ENCODE measurements at places on chromosomes 7 and 10.
A peak's percentile ranks its signal among the peaks of the same experiment; 100 is the strongest.

DNA sequence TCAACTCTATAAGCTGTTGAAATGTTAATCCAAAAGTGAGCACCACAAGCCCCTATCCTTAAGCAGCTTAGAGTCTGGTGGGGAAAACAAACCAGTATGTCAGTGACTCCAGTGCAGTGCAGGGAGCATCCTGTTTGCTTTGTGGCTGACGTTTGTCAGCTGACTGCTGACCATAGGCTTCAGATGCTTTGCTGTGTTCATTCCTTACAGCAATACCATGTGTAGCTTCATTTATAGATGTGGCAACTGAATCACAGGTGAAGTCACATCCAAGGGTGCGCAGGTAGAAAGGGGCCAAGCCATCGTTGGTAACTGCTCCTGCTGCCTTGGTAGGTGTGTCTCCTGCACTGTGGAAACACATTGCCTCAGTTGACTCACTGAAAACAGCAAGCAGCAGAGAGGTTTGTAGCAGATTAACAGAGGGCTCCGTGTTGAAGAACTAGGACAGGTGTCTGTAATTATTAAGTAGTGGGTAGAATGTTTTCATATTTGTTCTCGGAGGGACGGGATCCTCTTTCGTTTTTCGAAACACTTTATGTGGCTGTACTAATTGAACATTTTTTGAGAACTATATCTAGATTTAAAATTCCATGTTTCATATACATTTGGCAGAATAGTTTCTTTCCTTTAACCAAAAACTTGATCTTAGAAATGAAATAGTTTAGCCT is 2.0 kb downstream of the INSIG1 start:
- peak; percentile 34 for DNase-seq

- no peak for DNase-seq
These were observed 104.6 kb downstream of the FOXP2 start for GRCh38 chr7:114519240-114519639.

GRCh38 chr7:83452256-83452655 is 196.7 kb downstream of the SEMA3E start:
- no peak for DNase-seq

- DNase-seq: peak; percentile 52
These were observed 28.1 kb upstream of the PLXDC2 start for GRCh38 chr10:19788075-19788686.

DNA sequence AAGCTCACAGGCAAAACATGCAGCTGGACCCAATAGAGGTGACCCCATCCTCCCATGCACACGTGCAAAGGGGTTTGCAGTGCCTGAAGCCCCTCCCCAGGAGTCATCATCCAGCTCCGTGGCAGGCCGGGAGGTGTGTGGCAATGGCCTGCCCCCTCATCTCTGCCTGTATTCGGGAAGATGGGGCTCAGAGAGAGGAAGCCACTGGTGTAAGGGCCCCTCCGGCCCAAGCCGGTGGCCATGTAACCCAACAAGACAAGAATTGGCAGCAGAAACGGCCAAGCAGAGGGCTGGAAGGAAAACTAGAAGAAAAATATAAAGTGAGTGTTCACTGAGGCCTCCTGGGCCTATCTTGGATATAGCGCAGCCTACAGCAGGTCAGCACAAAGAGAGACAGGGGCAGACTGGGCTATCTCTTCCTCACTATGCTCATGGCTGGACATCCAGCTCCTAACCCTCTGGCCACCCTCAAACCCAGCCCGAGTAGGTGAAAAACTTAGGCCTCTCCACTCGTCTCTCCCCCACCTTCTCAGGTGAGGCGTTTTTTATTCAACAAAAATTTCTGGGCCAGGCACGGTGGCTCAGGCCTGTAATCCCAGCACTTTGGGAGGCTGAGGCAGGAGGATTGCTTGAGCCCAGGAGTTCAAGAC is 158.1 kb downstream of the CCDC3 start:
- no peak for DNase-seq

DNA sequence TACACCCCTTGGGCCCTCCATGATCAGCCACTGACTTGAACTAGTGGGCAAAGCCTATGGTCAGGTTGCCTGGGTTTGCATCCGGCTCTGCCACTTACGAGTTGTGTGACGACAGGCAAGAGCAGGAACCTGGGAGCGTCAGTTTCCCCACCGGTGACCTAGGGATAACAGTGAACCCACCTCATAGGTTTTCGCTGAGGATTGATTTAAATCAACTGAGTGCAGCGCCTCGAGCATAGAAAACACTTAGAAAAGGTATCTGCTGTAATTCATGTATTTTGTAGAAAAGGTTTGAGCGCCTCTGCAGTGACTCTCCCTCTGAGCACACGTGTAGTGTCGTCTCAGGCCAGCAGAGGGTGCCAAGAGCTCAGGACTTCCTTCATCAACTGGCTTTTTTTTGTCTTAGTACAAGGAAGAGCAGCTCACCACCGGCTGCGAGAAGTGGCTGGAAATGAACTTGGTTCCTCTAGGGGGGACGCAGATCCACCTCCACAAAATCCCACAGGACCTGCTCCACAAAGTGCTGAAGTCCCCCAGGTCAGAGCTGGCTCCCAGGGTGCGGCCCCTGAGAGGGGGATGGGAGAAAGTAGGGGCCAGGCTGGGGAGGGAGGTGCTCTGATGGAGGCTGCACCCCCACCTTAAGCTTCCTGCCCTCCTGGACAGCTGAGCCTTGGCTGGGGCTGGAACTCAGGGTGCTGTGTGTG is 27.7 kb downstream of the BTBD16 start:
- peak; percentile 91 for DNase-seq

DNA sequence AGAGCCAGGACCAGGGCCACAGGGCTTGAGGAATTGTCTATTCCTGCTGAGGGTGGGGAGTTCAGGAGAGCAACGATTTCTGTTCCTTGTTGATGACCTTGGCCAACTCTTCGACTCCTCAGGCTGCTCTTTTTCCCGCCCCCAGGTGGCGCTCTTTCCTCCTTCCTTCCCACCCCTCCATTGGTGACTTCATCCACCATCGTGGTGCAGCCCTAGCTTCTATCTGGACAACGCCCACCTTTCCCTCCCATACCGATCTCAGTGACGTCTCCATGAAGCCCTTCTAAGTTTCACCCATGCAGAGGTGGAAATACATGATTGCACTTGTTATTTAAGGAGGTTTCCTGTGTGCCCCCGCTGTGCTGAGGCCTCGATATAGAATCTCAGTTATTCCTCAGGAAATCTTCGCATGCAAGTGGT is 22.1 kb upstream of the CARD11 start:
- no peak for DNase-seq

- no peak for DNase-seq
These were observed 47.2 kb upstream of the WDR11 start for GRCh38 chr10:120803972-120804371.

- DNase-seq: no peak
These were observed 58.5 kb downstream of the CPED1 start for GRCh38 chr7:121046893-121047468.

- peak; percentile 63 for DNase-seq
These were observed 20.7 kb downstream of the COX15 start for GRCh38 chr10:99711129-99711719.

GRCh38 chr10:16863766-16864165 is 46.5 kb upstream of the RSU1 start:
- DNase-seq: no peak

GRCh38 chr7:78018641-78019446 is 220.3 kb downstream of the PHTF2 start:
- DNase-seq: peak; percentile 47

DNA sequence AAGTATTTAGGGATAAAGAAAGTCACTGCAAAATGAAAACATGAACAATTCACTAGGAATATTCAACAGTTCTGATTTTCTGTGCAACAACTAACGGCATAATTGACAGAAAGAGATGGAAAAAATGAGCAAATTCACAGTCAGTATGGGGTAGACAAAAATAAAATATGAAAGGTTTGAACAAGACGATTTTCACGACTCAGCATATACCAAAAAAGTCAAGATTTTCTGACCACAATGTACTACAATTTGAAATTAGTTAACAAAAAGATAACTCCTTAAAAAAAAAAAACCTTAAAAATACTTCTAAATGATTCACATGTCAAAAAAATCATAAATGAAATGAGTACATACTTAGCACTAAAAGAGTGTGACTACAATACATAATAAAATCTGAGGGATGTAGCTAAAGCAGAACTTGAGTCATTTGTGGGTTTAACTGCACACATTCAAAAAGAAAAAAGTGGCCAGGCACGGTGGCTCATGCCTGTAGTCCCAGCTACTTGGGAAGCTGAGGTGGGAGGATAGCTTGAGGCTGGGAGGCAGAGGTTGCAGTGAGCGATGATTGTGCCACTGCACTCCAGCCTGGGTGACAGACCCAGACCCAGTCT is 22.6 kb upstream of the MTURN start:
- no peak for DNase-seq

- DNase-seq: no peak
These were observed 352.8 kb upstream of the VSTM2A start for GRCh38 chr7:54189330-54189729.

DNA sequence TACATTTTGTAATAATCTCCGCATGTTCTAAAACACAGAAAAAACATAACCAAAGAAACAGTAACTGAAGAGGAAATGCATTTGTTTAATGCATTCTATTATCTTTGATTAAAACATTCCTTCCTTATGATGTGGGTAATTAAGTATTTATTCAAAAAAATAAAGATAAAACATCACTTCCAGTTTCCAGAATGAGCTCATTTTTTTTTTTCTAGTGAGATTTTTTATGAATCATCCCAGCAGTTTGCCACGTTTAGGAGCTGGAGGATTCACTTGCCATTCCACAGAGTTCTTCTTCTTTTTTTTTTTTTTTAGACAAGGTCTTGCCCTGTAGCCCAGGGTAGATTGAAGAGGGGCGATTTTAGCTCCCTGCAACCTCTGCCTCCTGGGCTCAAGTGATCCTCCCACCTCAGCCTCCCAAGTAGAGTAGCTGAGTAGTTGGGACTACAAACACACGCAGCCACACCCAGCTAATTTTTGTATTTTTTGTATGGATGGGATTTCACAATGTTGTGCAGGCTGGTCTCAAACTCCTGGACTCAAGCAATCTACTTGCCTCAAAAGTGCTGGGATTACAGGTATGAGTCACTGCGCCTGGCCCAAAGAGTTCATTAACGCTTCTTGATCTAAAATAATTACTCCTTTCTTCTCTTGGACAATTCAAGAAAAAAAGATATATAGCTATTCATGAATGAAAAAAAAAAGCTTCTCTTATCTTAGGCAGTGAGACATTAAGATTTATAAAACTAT is 177.3 kb downstream of the DKK1 start:
- no peak for DNase-seq

GRCh38 chr10:48454302-48455054 is 148.0 kb downstream of the MAPK8 start:
- DNase-seq: no peak

DNA sequence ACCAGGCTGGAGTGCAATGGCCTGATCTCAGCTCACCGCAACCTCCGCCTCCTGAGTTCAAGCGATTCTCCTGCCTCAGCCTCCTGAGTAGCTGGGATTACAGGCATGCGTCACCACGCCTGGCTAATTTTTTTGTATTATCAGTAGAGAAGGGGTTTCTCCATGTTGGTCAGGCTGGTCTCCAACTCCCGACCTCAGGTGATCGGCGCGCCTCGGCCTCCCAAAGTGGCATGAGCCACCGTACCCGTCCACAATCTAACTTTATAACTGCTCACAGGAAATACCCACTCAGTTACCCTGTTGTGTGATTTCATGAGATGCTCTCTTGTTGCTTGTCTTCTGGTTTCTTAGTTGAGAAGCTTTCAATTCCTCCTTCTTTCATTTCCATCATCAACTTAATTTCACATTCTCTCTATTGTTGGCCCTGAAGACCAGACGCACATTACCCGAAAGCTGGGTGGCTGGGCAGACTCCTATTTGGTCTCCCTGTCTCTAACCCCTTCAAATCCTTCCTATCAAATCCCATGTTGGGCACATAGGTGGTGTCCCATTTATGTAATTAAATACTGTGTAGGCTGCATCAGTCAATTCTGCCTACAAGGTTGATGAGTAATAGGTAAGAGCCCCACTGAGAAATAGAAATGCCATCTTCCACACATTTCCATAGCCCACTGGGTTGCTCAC is 1.1 kb upstream of the GSTO2 start:
- DNase-seq: no peak

- peak; percentile 40 for DNase-seq
These were observed 37.2 kb downstream of the ERLIN1 start for GRCh38 chr10:100148353-100149211.

- no peak for DNase-seq
These were observed 157.8 kb downstream of the SNX10 start for GRCh38 chr7:26449175-26450165.

DNA sequence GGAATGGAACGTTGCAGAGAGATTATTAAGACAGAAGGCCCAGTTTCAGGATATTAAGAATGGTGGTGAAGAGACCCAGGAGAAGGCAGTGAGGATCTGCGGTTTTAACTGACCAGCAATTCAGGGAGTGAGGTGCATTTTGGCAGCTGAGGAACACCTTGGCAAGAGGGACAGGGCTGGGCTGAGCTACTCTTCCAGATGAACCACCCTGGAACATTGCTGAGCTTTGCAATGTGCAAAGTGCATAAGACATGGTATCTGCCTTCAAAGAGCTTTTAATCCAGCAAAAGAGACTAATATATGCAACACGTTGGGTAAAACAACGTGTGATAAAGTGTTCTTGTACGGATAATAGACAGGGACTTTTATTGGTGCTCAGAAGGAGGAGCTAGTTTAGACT is 181.0 kb upstream of the AGK start:
- DNase-seq: no peak

DNA sequence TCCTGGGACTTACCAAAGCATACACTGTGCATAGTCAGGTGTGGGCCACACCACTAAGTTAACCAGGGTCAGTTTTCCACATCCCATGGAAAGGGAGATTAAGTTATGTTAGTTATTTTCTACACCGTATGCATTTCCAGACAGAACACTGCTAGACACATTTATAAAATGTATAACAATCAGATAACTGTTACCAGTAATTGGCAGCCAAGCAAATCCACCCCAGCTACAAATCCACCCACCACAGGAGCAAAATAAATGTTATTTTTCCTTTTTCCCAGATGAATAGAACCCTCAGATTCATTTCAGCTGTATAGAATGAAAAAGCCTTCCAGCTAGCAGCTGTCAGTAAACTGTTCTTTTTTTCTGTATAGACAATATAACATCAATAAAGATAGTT is 256.9 kb upstream of the FZD1 start:
- no peak for DNase-seq

DNA sequence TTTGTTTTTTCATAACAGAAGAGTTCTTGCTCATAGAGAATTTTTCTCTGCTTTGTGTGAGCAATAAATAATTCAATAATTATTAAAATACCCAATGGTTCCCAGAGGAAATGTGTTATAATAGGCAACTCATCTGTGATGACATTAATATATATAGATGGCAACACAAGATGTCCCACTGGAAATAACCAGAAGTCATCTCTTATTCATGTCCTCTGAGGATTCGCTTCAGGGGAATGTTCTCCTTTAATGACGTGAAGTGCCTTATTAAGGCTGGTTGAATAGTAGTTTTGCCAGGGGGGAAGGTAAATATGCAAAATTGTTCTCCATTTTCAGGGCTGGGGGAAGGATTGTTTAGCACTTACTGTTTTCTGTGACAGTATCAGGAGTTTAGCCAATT is 3.1 kb downstream of the SLC39A12 start:
- DNase-seq: no peak

GRCh38 chr7:138204285-138204981 is 128.2 kb downstream of the AKR1D1 start:
- DNase-seq: no peak

GRCh38 chr10:86646933-86647332 is 7.4 kb upstream of the OPN4 start:
- DNase-seq: no peak

GRCh38 chr7:40658729-40659128 is 523.9 kb downstream of the SUGCT start:
- no peak for DNase-seq

Measured in Ammon's horn (tissue), 1 donor.